ENCODE measurements at places on chromosomes 6 and 20. TPM values are rescaled to one million over a fixed set of nuclear protein-coding genes. Genes with fewer than 3 reads are reported as not detected.

DNA sequence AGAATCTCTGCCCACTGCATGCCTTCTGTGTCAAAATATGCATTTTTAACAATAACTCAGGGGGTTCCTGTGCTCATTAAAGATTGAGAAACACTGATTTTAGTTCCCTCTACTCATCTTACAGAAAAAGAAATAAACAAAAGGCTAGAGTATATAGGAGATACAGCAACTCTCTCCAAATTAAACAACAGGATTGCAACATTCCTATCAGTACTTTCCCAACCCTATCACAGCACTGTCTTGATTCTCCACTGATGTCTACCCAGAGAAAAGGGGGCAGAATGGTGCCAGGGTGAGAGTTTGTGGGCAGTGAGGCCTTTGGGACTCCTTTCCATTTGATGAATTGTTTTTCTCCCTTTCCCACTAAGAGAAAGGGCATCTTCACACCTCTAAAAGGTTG lies 4.7 kb downstream of the OTOR start:
- no peaks in the 10 kb centered on the region for H3K27me3 ChIP-seq
- H3K36me3 ChIP-seq, result no peaks in the 10 kb centered on the region
- no peak for DNase-seq
- H3K4me3 ChIP-seq, result no peak overlapping the region

The ARMC12 gene
- total RNA-seq, result 0.90 TPM

- no peaks in the 10 kb centered on the region for H3K27me3 ChIP-seq
- no peak for DNase-seq
- H3K4me3 ChIP-seq, result no peak overlapping the region
- no peak overlapping the region for H3K27ac ChIP-seq
- H3K36me3 ChIP-seq, result no peaks in the 10 kb centered on the region
These were observed 40.9 kb upstream of the GCM1 start for GRCh38 chr6:53189554-53189953.

- no peaks in the 10 kb centered on the region for H3K36me3 ChIP-seq
- no peaks in the 10 kb centered on the region for H3K27me3 ChIP-seq
- no peak overlapping the region for H3K27ac ChIP-seq
- no peak for DNase-seq
- no peaks in the 10 kb centered on the region for H3K4me1 ChIP-seq
These were observed 374.8 kb upstream of the CDH4 start for GRCh38 chr20:60877071-60877857.

- H3K27ac ChIP-seq, result no peak overlapping the region
- no peaks in the 10 kb centered on the region for H3K4me1 ChIP-seq
These were observed 19.5 kb downstream of the CDH4 start for GRCh38 chr20:61271312-61272231.

The INSM1 gene
- not detected for total RNA-seq

The SEMG1 gene
- total RNA-seq, result not detected

The PDRG1 gene
- total RNA-seq, result 8.8 TPM

The TNFAIP3 gene
- 145 TPM for total RNA-seq

Measured in T-cell (primary cell).